Activated CD4-positive, alpha-beta T cell treated with anti-CD3 and anti-CD28 coated beads for 48 hours (primary cell): ENCODE measurements at places on chromosomes 11 and 22.

DNA sequence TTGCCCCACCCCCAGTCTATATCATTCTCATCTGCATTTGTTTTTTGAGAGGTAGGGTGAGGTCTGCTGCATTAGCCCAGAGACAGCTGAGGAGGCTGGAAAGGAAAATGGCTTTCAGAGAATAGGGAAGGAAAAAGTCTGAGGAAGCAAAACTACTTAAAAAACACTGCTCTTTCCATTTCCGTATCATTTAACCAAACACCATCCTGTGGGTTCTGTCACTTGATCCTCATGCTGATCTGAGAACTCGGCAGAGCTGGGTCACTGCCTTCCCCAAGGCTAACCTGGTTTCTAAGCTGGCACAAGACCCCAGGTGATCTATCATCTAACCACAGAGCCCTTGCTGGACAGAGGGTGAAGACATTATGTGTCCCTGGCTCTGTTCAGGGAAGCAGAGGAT is 1.2 kb downstream of the FOLR2 start:
- DNase-seq, result no peak

- DNase-seq, result no peak
Observed at GRCh38 chr11:126645186-126645585, 289.7 kb downstream of the ST3GAL4 start.

DNA sequence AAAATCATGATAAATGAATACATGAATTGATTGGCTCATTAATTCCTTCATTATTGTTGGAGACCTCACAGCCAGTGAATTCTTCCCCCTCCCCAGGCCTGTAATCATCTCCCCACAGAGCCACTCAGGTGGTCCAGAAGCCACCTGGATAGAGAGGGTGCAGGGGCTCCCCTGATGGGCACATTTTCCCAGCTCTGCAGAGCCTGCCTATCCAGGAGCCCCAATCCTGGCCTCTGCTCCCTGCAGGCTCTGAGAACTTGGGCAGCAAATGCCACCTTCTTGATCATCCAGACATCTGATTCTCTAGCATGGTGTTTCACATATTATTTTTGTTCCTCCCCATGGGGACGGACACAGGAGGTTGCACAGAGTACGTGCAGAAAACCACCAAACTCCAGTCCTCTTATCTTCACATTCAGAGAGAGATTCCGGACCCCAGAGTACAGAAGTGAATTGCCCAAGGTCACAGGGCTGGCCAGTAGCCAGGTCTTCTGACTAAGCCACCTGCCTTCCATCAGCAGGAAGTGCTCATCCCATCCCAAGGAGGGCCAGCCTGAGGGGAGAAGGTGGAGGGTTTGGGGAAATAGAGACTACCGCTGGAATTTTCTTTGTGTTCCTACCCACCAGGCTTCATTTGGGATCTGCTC is 348.0 kb downstream of the BUD13 start:
- no peak for DNase-seq

- no peak for DNase-seq
Observed at GRCh38 chr11:28346209-28346608, 238.0 kb downstream of the METTL15 start.

DNA sequence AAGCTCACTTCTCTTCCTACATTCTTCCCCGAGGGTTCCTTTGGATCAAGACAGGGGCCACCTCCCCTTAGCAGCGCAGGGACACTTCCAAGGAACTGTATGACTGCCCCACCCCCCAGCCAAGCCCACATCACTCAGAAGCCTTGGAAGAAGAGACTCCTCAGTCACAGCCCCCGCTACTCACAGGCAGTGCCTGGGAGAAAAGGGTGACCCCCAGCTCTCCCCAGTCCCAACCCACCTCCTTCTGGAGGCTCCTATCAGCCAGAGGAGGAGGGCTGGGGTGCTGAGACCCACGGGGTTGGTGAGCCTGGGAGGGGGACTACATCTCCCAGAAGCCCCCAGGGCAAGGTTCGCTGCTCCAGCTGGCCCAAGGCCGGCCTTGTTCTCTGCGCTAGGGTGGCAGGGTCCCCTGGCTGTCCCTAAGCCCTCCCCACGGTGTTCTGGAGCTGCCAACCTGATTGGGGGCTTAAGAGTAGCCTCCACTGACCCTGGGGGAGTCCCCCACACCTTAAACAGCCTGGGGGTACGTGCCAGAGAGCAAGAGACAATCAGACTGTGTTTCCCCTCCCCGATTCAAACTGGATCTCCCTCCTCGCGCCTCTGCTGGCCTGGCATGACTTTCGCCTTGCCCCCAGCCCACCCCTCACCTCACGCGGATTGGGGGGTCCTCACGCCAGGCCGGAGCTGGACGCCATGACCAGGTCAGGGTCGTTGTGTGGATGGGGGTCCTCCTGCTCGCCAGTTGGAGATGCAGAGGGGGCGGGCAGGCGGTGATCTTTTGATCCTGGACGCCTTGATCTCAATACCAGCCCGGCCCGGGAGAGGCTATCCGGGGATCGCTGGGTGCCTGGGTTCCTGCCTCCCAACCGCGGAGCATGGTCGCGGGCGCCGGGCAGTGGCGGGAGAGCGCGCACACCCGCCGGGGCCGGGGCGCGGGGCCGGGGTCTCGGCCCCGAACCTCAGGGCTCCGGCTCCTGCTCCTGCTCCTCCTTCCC is 838 bp downstream of the BCL9L start:
- peak; percentile 75 for DNase-seq

DNA sequence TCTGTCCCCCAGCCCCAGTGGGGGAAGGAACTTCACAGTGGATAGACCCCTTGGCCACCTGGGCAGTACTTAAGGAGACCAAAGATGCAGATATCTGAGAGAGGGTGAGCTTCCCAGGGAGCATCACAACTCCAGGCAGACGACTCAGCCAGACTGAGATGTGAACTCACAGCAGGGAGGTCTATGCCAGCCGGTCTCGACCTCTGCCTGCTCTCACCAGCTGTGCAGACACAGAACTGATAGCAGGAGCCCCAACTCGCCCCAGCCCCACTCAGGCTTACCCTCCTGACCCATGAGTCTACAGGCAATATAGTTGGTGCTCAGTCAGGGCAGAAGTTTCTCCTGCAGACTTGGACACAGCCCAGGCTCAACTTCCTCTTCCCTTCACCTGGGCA is 29.7 kb upstream of the ACCSL start:
- no peak for DNase-seq

- DNase-seq, result no peak
Observed at GRCh38 chr11:30561691-30562415, 24.3 kb downstream of the MPPED2 start.

GRCh38 chr11:102666331-102666957 is 39.1 kb downstream of the MMP27 start:
- DNase-seq, result peak; percentile 27

DNA sequence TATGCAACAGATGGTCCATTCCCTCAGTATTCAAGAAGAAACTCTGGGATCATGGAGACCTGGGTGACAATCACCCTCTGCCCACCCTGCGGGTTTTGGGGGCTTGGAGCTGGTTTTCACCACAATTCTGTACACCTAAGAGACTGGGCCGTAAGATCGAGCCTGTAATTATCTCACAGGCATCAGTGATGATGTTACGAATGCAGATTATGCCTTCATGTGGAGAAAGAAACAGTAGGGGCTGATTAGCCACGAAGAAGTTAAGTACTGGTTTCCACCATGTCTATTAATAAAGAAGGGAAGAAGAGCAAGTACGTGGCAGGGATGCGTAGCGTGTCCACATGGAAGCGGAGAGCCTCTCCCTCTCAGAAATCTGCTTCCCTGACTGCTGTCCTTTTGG is 5.3 kb upstream of the EFCAB6 start:
- DNase-seq, result no peak

- no peak for DNase-seq
Observed at GRCh38 chr11:44282620-44283019, 27.3 kb downstream of the ALX4 start.

DNA sequence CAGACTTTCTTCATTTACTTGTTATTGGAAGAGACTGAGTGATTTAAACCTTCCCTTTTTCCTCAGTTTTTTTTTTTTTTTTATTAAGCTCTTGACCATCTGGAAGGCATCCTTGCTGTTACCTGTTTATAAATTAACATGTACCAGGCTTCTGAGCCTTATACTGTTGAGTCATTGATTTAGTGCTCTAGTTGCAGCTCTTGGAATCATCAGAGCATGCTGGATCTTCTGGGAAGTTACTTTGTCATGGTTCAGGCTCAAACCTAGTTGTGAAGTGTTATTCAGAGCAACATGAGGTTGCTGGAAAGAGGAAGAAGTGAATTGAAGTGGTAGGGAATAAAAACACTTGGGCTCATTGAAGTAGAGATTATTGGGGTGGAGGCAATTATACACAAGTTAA is 6.3 kb downstream of the ZDHHC5 start:
- DNase-seq, result no peak

GRCh38 chr11:1640076-1640946 is 10.7 kb downstream of the KRTAP5-5 start:
- DNase-seq, result peak; percentile 39

- DNase-seq, result no peak
Observed at GRCh38 chr11:121295246-121296029, 2.9 kb downstream of the SC5D start.

GRCh38 chr11:69832561-69833413 is 13.6 kb upstream of the FGF3 start:
- no peak for DNase-seq

DNA sequence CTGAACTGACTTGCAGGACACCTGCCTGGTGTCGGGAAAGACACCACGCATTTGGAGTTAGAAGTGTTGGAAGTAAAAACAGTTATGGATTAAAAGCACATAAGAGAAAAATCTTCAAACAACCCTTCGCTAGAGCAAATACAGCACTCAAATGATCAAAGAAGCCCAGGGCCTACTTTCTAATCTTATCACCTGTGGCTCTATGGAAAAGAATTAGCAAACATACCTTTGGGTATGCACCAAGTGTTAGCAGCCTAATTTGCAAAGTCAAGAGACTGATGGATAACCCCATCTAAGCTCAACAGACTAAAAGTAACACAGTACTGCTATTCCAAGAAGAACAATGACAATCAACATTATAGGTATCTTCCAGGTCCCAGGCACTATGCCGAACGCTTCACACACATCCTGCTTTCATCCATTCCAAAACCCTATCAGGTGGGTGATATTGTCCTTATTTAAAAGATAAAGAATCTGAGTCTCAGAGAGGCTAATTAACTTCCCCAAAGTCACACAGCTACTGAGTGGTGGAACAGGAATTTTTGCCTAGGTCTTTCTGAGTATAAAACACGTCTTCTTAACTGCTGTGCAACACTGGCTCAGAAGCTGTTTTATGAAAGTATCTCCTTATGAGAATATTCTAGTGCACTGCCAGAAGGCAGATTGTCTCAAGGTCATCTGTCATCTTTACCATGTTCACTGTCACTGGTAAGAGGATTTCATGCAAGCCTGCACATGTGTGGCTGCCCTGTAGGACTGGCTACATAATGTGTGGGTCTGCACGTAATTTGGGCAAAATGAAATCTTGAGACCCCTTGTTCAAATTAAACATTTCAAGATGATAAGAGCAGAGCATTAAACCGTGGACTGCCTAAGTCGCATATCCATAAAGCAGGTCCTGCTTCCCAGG is 16.4 kb downstream of the SLC1A2 start:
- no peak for DNase-seq

DNA sequence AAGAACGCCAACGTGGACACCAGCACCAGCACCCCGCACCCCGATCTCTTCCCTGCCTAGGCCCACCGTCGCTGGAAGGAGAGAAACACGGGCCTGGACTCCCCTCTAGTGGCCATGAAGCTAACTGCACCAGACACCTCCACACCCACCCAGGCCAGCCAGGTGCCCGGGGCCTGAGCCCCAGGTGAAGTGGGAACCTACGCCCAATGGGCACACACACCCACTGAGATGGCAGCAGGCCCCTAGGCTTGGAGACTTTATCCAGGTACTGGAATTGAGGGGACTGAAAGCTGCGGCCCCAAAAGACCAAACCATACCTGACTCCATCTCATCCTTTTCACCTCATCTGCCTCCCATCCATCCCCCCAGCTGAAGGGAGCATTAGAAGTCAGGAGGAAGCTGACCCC is 81.0 kb downstream of the BUD13 start:
- DNase-seq, result peak; percentile 75

- DNase-seq, result no peak
Observed at GRCh38 chr22:21033895-21034294, 1.5 kb upstream of the SLC7A4 start.

DNA sequence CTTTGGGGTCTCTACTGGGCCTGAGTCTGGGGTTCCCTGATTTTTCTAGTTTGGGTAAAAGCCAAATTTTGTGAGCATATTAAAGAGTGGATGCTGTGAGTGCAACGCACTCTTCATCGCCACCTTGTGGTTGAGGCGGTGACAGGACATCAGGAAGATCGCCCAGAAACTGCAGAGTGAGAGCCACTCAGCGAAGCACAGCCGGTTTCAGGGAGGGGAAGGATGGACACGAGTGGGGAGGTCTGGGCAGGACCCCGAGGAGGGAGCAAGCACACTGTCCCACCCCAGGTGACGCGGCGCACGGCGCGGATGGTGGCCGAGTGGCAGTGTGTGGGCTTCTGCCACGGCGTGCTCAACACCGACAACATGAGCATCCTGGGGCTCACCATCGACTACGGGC is 9.1 kb downstream of the SELENOO start:
- peak; percentile 81 for DNase-seq

- DNase-seq, result no peak
Observed at GRCh38 chr11:41786087-41786486, 326.6 kb upstream of the LRRC4C start.

DNA sequence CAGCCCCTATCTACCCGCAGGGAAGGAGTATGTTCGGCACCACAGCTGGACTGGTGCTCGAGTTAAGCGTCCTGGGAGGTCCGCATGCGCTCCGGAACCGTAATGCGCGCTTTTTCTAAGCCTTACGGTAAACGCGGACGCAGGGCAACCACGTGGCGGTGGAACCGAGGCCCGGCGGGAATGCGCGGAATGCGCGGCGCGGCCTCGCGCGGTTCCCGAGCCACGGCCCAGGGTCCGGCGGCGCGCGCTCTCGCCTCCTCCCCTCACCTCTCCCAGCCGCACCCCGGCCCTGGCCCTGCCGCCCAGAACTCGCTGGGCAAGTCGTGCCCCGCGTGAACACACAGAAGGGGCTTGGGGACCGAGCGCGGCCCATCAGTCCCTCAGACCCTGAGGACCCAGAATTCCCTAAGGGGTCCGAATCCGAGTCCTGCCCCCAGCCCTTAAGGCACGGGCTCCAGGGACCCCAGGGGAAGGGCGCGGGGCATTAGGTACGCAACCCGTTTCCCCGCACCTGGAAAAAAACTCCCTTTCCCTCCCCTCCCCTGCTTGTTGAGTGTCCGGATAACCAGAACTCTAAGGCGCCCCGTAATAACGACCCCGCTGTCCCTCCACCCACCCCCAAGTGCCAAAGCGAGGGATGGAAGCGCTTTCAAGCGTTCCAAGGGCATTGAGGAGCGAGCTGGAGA is 4.3 kb upstream of the CCND1 start:
- DNase-seq, result peak; percentile 27

GRCh38 chr11:17531636-17532113 is 12.5 kb downstream of the USH1C start:
- no peak for DNase-seq

- DNase-seq, result no peak
Observed at GRCh38 chr11:113351480-113351879, 36.1 kb upstream of the ANKK1 start.

- no peak for DNase-seq
Observed at GRCh38 chr11:107659310-107659709, 52.5 kb downstream of the SLN start.

GRCh38 chr11:501001-501682 is 5.9 kb downstream of the RNH1 start:
- DNase-seq, result no peak

GRCh38 chr22:35317680-35318290 is 18.1 kb downstream of the TOM1 start:
- DNase-seq, result no peak

GRCh38 chr11:73493956-73494598 is 103.8 kb downstream of the FAM168A start:
- DNase-seq, result no peak

- no peak for DNase-seq
Observed at GRCh38 chr11:708511-708910, 2.5 kb downstream of the EPS8L2 start.

- no peak for DNase-seq
Observed at GRCh38 chr11:78166855-78167469, 21.5 kb downstream of the KCTD21 start.
